Hepatic stellate cell (primary cell): ENCODE measurements at places on chromosomes 12 and 14.
A peak's percentile ranks its signal among the peaks of the same experiment; 100 is the strongest.

DNA sequence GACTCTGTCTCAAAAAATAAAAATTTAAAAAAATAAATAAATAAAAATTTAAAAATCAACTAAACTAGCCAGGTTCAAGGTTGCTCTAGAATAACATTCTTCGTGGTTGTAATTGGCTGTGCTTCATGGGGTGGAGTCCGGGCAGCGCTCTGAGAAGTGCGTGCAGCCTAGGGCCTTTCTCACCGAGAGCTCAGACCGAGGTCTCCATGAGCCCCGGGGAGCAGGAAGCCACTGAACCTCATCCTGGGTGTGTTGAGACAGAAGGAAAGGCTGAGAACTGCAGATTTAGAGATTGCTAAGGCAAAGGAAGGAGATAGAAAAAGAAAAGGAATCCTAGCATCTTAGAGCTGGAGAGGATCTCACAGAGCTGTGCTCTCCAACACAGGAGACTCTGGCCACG lies 14.7 kb downstream of the P2RX4 start:
- DNase-seq: no peak

DNA sequence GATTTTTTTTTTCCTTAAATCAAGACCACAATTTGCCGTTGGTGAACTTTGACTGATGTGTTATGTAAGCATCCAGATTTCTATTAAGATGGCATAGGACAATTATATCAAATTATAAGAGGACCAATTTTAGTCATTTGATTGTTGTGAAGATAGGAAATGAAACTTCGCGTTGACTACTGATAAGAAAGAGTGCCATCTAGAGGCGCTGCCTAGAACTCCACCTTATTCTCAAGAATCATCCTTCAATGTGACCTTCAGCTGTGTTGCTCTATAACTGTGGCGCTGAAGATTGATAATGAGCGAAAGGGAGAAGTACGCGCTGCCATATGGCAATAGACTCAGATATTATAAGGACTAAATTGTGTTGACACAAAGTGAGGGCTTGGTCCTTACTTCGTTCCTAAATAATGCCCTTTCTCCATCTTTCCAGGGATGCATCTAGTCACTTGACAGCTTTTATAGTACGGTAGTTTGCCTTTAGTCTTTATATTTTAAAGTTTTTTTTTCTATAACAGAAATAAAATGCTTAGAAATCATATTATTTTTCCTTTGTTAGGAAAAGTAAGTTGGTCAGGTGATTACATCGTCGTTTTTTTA lies 350.8 kb upstream of the STXBP6 start:
- DNase-seq: no peak

- DNase-seq: no peak
Observed at GRCh38 chr12:75870878-75871277, 160.7 kb downstream of the PHLDA1 start.

DNA sequence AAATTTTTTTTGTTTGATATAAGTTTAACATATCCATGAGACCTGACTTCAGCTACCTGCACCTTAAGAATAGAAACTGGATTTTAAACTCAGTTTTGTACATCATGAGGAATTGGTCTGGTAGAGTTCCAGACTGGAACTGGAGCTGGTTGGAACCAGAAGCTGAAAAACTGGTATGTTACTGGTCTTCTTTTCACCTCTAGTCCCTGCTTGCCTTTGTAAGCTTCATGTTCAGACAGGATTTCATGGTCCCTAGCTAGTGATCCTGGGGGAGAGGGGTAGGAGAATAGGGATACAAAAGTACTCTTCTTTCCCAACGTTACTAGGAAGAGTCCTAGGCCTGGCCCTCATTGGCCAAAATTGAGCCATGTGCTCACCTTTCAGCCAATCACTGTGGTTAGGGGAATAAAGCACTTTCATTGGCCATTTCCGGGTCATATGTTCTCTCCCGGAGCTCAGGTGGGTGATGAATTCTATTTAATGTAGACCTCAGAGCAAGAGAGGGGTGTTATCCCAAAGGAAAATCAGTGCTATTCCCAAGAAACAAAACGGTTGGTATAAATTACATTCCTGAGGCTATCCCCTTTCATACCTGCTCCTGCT lies 36.9 kb upstream of the APPL2 start:
- no peak for DNase-seq

DNA sequence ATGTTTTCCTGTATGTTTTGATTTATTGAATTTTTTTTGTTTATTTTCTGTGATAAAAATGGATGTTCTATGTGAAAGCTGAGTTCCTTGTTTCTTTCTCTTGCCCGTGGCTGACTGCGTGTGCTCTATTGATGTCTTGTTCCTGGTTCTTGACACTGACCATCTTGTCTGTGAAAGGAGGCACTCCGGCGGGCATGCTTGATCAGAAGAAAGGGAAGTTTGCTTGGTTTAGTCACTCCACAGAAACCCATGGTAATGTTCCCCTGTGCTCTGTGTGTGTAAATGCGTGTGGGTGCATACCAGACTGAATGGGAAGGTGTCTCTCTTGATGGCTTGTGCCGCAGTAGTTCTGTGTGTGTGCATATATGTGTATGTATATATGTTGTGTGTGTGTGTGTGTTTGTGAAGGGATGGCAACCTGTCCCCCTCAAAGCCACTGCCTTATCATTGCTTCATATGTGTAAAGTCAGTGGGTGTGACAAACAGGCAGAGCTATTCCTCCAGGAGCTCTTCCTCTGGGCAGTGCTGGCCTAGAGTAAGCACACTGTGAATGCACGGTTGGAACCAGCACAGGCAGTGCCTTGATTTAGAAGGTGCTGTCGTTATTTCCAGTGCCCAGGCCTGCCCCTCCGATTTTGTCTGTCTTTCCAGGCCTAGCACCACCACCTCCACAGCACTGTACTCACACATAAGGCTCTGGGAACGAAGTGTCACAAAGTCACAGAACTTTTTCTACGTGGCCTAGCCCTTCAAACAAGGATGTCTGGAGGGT lies 247.3 kb upstream of the FKBP4 start:
- no peak for DNase-seq

- DNase-seq: no peak
Observed at GRCh38 chr14:75229661-75230139, 48.9 kb upstream of the FOS start.

- DNase-seq: no peak
Observed at GRCh38 chr14:90294872-90295271, 36.9 kb downstream of the NRDE2 start.

GRCh38 chr12:116054280-116054679 lies 223.2 kb downstream of the MED13L start:
- DNase-seq: no peak

- DNase-seq: no peak
Observed at GRCh38 chr12:14129611-14130195, 148.3 kb upstream of the GRIN2B start.

- DNase-seq: no peak
Observed at GRCh38 chr12:27236498-27236897, 7.6 kb upstream of the STK38L start.

- DNase-seq: no peak
Observed at GRCh38 chr12:131101703-131102492, 148.2 kb downstream of the ADGRD1 start.

GRCh38 chr12:70255311-70255710 lies 12.1 kb downstream of the CNOT2 start:
- DNase-seq: peak; percentile 11

DNA sequence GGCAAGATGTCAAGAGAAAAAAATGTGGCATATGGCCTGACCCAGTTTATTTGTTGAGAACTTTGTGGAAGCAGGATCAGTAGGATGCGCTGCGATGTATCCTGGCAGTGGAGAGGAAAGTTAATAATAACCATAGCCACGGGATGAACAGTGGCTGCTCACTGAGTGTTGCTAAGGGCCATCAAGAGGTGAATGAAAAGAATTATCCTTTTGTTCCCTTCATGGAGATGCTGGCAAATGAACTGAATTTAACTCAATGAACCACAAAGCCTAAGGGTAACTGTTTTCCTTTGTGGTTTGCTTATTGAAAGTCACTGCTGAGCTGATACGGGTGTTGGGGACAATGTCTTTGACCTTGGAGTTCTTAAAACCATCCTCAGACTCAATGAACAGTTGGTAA lies 476.5 kb downstream of the APAF1 start:
- DNase-seq: no peak

- peak; percentile 7 for DNase-seq
Observed at GRCh38 chr12:115710104-115710564, 567.4 kb downstream of the MED13L start.

DNA sequence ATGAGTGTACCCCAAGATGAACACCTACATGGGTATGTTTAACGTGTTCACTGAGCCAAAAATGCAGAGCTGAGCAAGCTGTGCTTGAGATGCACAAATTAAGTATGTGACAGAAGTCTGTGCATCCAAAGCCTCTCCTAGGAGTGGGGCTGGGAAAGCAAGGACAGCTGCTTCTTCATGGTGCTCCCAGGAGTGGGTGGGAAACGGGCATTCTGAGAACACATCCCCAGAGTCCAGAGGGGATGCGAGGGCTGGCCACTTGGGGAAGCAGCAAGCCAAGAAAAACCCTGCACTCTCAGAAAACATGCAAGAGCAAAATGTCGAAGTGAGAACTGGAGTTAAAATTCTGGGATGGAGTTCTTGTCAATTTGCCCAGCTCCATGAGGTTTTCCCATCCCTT lies 414.3 kb downstream of the BCAT1 start:
- DNase-seq: no peak

DNA sequence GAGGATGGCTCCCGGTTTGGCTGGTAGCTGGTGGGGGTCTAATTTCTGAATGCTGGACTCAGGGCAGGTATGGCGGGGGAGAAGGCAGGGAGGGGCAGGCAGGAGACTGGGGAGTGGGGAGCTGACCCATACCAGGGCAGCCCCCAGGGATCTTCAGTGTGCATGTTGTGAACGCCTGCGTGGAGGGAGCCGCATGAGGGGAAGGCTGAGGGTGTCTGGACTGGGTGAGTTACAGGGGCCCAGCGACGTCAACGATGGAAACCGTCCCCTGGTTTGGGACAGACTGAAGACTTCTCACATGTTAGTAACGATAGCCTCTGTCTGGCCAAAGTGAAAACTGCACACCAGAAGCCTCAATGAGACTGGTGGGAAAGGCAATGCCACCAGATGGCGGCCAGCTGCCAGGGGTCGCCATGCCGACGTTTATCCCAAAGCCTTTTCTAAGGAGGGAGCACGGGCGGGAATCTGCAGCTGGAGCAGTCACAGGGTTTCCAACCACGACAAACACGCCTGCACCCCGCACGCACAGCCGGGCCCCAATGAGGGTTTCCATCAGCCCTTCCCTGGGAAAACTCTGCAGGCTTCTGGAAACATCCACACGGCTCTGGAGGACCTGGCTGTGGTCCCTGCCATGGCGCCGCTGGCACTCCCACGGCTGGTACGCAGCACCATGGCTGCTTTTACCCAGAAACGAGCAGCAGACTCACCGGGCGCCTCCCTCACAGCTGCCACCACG lies 14.0 kb downstream of the PGAM5 start:
- no peak for DNase-seq

DNA sequence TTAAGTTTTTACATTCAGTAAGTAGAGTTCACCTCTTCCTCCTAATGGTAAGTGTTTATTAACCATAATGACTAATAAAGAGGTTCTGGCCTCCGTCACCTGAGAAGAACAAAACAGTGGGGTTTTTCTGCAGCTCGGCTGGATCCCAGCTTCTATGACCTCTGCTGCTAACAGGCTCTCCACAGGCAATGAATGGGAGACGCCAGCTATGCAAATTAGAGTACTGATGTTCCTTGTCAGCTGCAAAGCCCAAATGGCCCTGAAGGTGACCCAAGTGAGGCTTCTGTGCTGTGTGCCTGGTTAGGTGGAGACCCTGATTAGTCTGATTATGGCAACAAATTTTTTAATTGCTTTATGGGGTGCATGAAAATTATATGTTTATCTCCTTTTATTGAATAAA lies 218.1 kb downstream of the APAF1 start:
- DNase-seq: no peak

DNA sequence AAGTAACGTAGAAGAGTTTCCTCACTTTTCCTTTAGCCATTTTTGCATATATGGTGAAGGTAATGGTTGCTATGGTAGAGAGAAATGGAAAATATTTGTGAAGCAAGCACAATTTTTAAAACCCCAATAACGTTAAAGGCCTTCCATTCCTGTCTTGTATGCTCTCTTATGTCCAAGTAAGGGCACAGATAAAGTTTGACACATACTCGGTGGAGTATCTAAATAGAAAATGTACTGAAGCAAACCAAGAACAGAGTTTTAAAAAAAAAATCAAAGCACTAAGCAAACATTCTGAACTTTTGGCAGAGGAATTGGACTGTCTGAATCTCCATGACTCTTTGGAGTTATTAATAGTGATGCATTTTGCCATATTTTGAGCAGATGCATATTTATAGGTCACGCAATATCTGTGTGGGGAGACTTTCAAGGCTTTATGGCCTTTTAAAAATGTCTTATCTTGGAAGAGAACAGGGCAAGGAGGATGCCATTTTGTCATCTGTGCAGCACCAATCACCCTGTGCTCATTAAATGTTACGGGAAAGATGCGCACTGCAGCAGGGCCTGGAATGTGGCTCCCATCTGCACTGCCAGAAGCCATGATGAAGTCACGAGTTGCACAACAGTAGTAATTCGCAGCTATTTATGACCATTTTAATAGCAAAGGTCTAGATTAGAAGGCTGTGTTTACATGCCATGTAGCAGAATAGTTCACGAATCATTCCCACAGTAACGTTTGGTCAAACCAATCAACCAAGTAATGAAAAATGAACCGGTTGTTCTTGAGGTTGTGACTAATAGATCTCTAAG lies 23.3 kb upstream of the AMIGO2 start:
- DNase-seq: peak; percentile 54

DNA sequence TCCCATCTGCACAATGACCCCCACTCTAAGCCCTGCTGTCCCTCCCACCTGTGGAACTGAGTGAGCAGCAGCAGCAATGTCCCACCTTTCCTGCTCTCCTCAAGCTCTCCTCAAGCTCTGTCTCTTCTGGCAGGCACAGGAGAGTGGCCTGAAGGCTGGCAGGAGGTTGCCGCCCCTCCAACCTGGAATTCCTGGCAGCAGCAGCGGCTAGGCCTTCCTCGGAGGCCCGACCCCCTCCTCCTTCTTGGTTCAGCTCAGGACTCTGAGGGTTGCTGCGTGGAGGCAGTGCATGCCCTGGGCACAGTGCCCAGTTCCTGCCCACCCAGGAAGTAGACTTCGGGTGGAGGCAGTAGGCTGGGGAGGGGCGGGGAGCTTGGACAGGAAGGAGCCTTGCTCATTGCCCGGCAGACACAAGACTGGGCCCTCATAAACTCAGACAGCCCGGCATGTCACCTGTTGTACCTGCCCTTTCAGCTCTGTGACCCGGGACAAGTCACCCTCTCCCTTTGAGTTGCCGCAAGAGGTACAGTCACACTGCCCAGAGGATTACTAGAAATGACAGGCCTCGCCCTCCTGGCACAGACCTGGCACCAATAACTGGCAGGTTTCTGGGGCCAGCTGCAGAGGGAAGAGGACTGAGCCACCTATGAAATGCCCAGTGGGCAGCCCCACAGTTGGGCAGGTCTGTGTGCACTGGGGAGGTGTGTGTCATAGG lies 2.1 kb upstream of the SERPINA1 start:
- no peak for DNase-seq
